ENCODE measurements at places on chromosomes 3 and 15.

DNA sequence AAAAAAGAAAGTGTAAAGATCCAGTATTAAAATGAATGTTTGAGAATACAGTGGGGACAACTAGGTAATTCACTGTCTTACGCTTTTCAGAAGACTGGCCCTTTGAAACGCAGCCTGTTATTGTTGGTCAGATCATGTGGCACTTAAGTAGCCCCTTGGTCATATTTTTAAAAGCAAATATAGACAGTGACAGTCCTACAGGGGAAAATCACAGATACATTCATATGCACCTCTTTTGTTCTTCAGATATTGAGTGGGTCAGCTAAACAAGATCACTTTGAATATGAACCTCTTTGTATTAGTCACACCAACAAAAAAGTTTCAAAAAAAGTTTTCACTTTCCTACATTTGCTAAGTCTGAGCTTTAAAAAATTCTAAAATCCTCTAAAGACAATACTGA lies 36.0 kb downstream of the TIGIT start:
- no peak for DNase-seq

DNA sequence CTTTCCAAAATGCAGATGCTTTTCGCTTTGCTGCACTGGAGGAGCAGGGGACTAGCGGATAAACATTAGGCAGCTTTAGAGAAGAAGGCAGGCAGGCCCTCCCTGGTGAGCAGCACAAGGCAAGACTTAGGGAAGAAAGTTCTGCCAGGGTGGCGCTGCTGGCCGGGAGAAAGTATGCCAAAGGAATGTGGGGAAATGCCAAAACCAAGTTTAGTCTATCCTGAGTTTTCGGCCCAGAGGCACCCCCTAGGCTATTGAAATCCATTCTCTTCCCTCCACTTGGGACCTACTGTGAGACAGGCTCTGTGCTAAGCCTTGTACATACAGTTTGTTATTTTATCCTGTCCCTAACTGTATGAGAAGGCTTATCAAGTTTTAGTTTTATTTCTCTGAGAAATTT lies 9.2 kb downstream of the SHC4 start:
- DNase-seq, result no peak

DNA sequence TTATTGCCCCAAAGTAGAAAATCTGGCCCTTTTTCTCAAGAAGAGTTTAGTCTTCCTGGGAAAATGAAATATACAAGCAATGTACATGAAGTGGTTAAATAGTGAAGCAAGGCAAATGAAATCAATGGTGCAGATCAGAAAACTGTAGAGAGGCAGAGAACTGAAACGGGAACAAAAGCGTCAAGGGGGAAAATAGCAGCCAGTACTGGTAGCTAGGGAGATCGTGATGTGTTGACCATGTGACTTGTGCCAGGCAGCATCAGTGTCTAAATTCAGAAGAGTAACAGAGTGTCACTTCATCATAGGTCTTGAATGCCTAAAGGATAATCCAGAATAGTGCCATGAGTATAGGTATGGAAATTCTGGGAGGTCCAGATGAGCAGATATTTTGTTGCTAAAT lies 163.1 kb downstream of the CHL1 start:
- DNase-seq, result no peak

DNA sequence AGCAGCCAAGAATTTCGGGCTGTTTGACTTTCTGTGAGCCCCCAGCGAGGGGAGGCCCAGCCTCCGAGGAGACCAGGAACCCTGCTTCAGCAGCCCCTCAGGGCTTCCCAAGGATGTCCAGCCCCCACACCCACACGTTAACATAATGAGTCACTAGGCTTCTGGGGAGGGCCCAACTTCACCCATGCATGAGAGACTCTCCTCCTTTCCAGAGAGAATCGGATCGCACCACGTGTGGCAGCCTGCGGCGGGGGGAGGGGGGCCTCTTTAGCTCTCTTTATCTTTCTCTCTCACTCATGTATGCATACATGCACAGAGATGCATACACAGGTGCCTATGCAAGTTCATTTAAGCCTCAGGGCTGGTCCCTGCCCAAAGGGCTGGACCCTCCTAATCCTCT lies 3.1 kb upstream of the AP2M1 start:
- DNase-seq, result no peak

- DNase-seq, result no peak
These were observed 25.5 kb downstream of the SLC35A5 start for GRCh38 chr3:112587336-112587735.

GRCh38 chr3:47846186-47846879 lies 43.4 kb downstream of the DHX30 start:
- DNase-seq, result no peak

GRCh38 chr3:37041546-37042195 lies 48.4 kb downstream of the MLH1 start:
- DNase-seq, result no peak

DNA sequence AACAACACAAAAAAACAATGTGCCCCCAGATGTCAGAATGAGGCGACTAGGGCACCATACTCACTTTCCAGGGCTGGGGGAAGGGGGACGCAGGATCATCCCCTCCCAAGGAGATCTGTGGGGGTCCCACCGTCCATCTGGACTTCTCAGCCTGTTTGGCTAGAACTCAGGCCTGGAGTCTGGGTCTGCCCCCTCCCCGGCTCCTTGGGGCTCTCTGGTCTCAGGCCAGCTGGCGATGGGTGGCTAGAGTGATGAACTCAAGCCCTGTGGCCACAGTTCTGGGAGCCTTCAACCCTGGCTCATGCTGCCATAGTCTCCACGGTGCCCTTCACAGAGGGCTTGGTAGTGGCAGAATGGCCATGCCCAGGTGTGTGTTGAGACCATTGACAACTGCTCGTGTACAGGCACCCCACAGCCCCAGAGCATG lies 13.6 kb downstream of the ZBTB47 start:
- DNase-seq, result no peak

Measured in naive thymus-derived CD4-positive, alpha-beta T cell (primary cell).